ENCODE measurements at places on chromosomes 7 and 10. TPM values are rescaled to one million over a fixed set of nuclear protein-coding genes. Genes with fewer than 3 reads are reported as not detected.

- H3K27me3 ChIP-seq: no peaks in the 10 kb centered on the region
- H3K36me3 ChIP-seq: no peaks in the 10 kb centered on the region
- H3K4me1 ChIP-seq: no peaks in the 10 kb centered on the region
- no peak for DNase-seq
- no peak overlapping the region for H3K27ac ChIP-seq
These were observed 307.1 kb downstream of the PAXIP1 start for GRCh38 chr7:154695836-154696235.

- DNase-seq: no peak
- no peaks in the 10 kb centered on the region for H3K27me3 ChIP-seq
- H3K36me3 ChIP-seq: no peaks in the 10 kb centered on the region
- no peak overlapping the region for H3K4me3 ChIP-seq
These were observed 201.2 kb upstream of the PRKCQ start for GRCh38 chr10:6781133-6781770.

DNA sequence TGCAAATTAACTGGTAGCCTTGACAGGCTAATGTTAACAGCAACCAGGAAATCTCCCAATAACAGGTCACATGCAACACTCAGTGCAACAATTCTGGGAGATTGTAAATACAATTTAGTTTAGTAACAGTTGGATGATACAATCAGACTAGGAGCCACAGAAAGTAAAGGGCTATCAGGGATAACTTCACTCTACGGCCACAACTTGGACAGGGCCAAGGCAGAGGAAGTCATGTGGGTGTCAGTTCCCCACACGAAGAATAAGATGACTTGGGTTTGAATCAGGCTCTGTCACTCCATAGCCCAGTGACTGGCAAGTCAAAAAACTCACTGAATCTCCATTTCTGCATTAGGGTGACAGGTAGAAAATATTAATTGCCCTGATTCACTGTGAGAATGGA lies 217.3 kb upstream of the CCDC6 start:
- no peak for DNase-seq
- no peaks in the 10 kb centered on the region for H3K27me3 ChIP-seq
- H3K27ac ChIP-seq: no peak overlapping the region
- no peaks in the 10 kb centered on the region for H3K36me3 ChIP-seq

Gene TEX36
- total RNA-seq: not detected

Gene SFMBT2
- total RNA-seq: 22.3 TPM
